ENCODE measurements at places on chromosomes 3 and 15. TPM values are rescaled to one million over a fixed set of nuclear protein-coding genes. Genes with fewer than 3 reads are reported as not detected.

DNA sequence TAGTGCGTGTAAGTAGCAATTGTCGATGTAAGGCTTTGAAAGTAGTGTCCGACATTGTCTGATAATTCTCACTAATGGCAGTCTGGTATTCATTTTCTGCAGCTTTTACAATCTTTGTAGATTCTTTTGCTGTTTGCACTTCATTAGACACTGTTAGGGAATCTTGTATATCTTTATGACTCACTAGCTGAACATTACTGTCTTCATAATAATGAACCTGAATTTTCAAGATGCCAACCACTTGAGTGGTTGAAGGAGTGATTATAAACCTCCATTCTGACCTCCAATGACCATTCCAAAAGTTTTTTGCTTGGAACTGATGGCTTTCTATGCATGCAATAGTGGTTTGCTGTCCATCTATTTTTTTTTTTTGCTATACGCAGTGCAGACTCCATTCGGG is 76.4 kb upstream of the MFGE8 start:
- DNase-seq, result no peak

DNA sequence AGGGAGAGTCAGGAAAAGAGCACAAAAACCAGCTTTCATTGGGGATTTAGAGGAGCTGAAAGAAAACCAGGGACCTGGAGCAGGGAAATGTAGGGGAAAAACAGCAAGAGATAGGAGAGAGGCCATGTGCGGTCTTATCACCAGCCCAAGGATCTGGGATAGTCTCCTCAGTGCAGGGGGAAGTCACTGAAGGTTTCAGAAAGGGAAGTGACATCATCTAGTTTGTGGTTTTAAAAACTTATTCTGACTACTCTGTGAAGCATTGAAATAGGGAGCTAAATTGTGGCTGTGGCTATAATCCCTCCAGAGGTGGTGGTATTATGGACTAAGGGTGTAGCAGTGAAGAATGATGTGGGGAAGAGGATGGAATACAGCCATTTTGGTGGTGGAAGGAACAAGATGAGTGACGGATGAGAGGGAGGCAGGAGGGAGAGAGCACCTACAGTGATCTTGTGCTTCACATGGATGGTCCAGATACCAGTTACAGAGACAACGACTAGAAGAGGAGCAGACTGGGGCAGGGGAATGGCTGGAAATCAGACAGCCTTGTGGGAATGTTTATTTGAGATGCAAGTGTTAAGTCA is 72.7 kb downstream of the HMG20A start:
- no peak for DNase-seq

- DNase-seq, result peak; percentile 1
Observed at GRCh38 chr3:45441584-45442310, 53.4 kb downstream of the LARS2 start.

- no peak for DNase-seq
Observed at GRCh38 chr3:8504611-8504973, 3.0 kb downstream of the LMCD1 start.

- no peak for DNase-seq
Observed at GRCh38 chr15:29242456-29243242, 27.0 kb downstream of the NSMCE3 start.

GRCh38 chr15:76147906-76148570 is 88.3 kb downstream of the TMEM266 start:
- DNase-seq, result peak; percentile 47

DNA sequence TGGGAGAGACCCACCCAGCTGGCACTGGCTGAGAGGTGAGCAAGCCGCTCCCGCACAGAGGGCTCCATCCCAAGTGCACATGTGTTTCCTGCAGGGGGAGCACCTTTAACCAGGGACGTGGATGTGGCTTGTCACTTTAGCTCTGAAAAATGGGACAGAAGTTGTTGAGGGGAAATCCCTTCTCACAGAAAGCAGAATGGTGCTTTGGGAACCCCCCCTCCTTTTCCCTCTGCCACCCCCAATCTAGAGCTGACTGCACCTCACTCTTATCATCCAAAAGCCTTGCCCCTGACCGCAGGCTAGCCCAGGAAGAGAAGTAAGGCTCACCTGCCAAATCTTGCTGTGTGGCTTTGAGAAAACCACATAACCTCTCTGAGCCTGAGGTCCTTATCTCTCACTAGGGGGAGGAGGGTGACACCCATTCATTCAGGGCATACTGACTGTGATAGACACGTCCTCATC is 77.9 kb downstream of the RPN1 start:
- no peak for DNase-seq

DNA sequence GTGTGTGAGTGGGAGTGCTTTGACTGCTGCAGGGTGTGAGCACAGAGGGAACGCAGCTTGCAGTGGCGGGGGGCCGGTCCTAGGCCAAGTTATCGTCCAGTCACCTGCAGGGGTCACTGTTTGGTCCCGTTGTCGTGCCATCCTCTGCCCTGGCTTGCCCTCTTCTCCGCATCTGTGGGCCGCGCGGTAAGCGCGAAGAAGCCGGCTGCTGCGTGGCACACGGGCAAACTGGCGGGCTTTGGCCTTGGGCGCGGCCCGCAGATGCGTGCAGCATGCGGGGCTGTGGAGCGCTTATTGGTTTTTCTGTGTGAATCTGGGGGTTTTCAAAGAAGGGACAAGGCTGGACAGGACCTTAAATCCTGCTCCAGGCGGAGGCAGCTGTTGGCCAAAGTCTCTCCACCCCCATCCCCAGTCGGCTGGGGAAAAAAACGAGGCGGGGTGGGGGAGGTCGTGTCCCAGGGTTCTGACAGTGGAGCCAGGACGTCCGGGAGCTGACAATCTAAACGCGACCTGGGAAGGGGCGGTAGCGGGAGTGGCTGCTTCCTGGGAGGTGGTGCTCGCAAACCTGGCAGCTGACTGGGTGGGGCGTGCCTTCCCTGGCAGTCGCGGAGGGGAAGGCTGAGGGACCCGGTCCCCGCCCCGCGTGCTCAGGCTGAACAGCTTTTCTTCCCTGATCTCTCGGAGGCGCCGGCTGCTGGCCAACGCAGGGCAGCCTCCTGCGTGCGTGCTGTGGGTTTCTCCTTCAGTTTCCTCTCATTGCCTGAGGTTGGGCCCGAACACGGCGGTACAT is 39.7 kb upstream of the VEPH1 start:
- DNase-seq, result no peak

DNA sequence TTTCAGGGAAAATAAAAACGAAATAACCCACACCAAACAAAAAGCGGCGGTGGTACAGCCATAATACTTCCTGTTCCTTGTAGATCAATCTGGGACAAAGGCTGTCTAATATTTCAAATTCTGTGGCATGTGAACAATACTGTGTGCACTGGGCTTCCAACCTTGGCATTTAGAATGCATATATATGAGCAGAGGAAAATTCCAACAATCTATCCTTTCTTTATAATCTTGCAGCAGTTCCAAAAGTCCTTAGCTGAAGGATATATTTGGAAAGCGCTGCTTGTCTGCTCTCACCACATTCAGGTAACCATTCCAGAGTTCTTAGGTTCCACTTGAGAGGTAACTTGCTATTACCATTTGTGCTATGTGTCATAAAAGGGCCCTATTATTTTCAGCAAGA is 231.8 kb downstream of the RBMS3 start:
- DNase-seq, result no peak

GRCh38 chr15:99962006-99962561 is 228.8 kb upstream of the LYSMD4 start:
- DNase-seq, result peak; percentile 19

DNA sequence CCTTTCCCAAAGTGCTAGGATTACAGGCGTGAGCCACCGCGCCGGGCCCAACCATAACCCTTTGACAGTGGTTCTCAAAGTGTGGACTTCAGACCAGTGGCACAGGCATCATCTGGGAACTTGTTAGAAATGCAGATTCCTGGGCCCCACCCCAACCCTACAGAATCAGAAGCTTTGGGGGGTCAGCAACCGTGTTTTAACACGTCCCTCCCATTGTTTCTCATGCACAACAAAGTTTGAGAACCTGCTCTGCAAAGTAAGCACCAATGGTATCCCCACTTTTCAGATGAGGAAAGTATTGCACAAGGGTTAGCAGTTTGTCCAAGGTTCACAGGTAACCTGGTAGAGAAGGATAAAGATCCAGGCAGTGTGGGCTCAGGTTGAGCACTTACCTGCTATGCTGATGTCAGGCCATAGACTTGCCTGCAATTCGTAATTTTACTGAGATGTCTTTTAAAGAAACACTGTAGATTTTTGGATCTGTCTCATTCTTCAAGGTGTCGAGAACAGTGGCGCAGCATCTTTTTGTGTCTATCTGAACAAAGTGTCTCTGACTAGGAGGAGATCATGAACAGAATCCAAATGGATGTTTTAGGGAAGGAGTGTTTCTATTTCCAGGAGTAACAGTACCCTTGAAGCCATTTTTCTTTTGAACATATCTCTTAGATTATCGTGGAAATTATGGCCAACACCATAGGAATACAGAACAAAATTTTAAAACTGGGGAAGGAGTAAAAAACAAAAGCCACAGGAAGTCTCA is 2.5 kb downstream of the GXYLT2 start:
- DNase-seq, result no peak

GRCh38 chr3:43247561-43248184 is 38.7 kb upstream of the SNRK start:
- no peak for DNase-seq

GRCh38 chr15:81375461-81375860 is 1.4 kb upstream of the TMC3 start:
- DNase-seq, result no peak

GRCh38 chr15:36595611-36596010 is 16.2 kb downstream of the CDIN1 start:
- no peak for DNase-seq

GRCh38 chr3:125280668-125281361 is 68.3 kb upstream of the SLC12A8 start:
- DNase-seq, result no peak

DNA sequence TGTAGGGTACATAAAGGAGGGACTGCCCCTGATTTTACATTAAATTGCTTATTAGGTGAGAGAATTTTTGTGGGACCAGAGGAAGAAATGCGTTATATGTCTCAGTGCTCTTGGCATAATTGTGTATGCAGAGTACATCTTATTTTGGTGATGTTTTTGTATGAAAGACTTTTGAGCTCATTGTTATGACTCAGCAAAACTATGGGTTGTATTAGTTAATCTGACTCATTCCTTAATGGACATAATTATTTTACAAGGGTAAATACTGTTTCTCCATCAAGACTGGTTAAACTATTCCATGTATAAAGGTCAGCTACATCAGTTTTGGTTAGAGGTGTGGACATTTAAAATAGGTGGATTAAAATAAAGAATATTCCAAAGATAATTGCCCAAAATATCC is 156.8 kb downstream of the ALCAM start:
- DNase-seq, result no peak

GRCh38 chr3:111315930-111316587 is 225.9 kb upstream of the CD96 start:
- peak; percentile 14 for DNase-seq

- DNase-seq, result no peak
Observed at GRCh38 chr3:86554383-86554782, 436.6 kb downstream of the VGLL3 start.

DNA sequence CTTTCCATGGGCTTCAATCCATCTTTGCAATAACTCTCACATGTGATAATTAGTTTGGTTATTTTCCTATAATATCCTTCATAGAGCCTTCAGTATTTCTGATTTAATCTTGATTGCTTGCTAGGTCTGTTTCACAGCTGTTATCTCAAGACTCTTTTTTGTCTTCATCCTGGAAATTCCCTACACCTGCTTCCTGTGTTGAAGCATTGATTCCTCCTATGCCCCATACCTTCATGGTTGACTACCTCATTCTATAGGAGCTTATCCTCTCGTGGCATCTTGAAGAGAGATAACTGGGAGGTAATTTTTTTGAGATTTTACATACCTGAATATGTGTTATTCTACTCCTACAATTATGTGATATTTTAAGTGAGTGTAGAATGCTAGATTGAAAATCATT is 26.7 kb downstream of the PIK3CA start:
- DNase-seq, result no peak

DNA sequence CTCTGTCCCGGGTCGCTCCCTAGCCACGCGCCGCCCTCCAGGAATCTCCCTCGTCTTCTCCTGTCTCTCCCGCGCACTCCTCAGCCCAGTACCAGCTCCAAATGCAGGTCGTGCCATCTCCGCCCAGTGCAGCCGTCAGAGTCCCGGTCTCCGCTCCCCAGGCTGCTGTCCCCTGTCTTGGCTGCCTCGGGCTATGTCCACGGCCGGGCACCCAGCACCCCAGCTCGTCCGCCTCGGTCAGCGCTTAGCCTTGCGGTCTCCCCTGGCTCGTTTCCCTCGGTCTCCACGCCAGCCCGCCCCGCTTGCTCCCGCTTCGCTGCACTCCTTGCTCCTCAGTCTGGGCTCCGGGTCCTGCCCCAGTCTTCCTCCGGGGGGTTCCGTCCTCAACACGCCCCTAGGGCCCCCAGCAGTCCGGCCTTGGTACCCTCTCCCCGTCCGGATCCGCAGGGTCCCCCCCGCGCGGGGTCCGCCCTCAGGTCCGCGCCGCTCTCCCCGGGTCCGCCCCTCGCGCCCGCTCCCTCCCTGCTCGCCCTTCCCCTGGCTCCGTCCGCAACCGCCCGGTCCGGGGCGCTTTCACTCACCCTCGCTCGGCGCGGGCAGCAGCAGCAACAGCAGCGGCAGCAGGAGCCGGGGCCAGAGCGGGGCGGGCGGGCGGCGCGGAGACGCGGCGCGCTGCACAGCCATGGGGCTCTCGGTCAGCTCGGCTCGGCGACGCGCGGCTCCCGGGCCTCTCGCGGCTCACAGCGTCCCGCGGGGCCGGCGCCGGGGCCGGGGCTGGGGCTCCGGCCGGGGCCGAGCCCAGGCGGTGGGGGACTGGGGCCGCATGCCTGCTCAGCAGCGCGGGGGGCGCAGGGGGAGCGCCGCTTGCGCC is 462 bp downstream of the IGDCC3 start:
- DNase-seq, result peak; percentile 21

- DNase-seq, result no peak
Observed at GRCh38 chr3:152076148-152076547, 192.6 kb upstream of the MBNL1 start.

DNA sequence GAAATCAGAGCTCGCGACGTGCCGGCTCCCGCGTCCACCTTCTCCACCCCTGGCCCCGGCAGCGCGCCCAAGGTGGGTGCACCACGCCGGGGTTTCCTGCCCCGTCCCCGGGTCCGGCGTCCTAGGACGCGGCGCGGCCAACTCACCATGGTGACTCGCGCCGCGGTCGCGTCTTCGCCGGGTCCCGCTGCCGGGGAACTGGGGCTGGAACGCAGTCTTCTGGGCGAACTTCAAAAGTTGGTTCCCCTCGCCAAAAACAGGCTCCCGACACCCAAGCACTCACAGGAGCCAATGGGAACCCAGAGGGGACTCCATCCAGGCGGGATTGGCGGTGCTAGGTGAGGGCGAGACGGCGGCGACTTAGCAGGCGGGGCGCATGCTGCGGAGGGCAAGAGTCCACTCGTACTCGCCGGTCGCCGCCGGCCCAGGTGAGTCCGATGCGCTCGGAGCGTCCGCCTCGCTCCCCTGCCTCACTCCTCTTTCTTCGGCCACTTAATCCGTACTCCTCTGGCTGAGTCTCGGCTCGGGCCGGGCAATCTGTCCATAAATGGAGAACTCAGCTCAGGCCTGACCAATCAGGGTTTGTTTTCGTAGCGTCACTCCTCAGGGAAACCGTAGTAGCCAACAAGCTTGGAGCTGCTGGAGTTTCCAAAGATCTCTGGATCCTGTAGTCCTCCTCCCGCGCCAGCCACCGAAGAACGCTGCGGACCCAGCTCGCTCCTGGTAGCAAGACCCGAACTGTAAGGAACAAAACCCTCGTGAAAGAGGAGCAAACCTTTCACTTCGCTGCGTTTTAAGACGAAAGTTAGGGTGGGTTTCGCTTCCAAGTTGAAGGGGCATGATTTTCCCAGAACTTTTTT is at the start of gene MYO1E:
TSS of gene MYO1E (minus strand) at position 520 of the 860 bp plus-strand sequence. CDS start at position 149, 371 bp downstream.
- peak; percentile 92 for DNase-seq

The TMEM45A gene
- 48.5 TPM for total RNA-seq

The CACNA2D3 gene
- not detected for total RNA-seq

The WDR72 gene
- not detected for total RNA-seq

The ZNF660 gene
- total RNA-seq, result 2.6 TPM

The CCR8 gene
- total RNA-seq, result not detected

The MLH1 gene
- 98.5 TPM for total RNA-seq

The GOLGA8H gene
- not detected for total RNA-seq

The ST8SIA2 gene
- total RNA-seq, result 3.9 TPM
